ENCODE measurements at places on chromosomes 3 and 15.

DNA sequence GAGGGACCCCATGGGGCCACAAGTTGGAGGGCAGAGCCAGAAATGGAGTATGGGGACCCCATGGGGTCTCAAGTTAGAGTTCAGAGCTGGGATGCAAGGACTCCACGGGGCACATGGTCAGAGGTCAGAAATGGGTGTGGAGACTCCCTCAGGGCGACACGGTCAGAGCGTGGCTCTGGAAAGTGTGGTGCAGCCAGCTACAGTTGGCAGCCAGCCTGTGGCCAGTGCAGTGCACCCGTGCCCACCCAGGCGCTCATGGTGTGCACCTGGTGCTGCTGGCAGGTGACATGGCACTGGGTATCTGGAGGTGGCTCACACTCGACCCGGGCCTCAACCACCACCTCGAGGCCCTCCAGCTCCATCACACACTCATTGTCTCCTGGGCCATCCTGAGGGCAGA is 11.2 kb downstream of the PLXNB1 start:
- no peak for DNase-seq

DNA sequence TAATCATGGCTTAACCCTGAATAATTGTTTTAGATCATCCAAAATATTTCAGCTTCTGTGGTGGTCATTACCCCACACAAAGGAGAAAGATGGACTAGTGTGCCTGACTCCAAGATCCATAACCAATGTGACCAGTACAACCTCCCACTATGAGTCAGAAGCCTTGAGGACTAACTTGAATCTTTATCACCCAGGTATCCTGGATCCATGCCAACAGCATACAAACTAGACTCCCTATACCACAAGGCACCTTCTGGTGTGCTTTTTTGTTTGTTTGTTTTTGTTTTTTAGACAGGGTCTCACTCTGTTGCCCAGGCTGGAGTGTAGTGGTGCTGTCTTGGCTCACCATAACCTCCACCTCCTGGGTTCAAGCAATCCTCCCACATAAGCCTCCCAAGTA is 317.7 kb downstream of the VPS13C start:
- DNase-seq = no peak

DNA sequence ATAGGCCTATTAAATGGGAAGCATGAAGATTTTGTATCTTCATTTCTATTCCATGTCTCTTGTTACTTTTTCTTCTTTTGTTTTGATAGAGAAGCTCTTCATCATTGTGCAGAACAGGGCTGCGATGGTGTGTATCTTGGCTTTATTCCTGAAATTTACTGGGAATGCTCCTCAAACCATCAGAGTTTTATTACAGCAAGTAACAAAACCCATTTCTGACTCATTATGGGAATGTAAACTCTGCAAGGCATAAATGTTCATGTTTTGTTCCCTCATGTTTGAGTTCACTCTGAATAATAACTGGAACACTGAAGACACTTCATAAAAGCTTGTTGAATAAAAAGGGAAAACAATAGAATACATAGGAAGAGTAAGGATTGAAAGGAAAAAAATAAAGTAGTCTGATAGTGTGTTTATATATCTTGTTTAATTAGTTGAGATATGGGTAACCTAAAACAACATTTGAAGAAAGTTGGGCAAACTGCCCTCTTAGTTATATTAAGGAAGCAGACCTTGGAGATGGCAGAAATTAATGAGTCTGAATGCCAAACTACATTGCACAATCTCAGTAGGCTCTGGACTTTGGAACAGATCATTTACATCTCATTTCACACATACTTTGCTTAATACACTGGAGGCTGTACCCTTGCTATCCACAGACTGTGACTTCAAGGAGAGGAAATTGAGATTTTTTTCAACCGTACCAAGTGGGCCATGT is 521.5 kb downstream of the GRM7 start:
- DNase-seq = no peak

- DNase-seq = no peak
Measured at GRCh38 chr3:62929771-62930170, 54.6 kb upstream of the CADPS start.

DNA sequence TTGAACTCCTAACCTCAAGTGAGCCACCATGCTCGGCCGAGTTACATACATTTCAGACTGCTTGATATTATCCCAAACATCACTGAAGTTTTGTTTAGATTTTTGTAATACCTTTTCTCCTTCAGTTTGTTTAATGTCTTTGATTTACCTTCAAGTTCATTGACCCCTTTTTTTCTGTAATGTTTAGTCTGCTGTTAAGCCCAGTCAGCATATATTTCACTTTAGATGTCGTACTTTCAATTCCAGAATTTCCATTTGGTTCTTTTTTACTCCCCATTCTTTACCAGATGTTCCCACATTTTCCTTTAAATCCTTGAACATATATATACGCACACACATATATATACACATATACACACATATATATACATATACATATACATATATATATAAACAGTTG is 59.1 kb upstream of the CTDSPL2 start:
- no peak for DNase-seq

- DNase-seq = no peak
Measured at GRCh38 chr15:48300038-48300437, 31.2 kb upstream of the DUT start.

- no peak for DNase-seq
Measured at GRCh38 chr3:175295248-175296130, 436.4 kb downstream of the NAALADL2 start.

- DNase-seq = no peak
Measured at GRCh38 chr3:143716731-143717130, 131.5 kb downstream of the SLC9A9 start.

DNA sequence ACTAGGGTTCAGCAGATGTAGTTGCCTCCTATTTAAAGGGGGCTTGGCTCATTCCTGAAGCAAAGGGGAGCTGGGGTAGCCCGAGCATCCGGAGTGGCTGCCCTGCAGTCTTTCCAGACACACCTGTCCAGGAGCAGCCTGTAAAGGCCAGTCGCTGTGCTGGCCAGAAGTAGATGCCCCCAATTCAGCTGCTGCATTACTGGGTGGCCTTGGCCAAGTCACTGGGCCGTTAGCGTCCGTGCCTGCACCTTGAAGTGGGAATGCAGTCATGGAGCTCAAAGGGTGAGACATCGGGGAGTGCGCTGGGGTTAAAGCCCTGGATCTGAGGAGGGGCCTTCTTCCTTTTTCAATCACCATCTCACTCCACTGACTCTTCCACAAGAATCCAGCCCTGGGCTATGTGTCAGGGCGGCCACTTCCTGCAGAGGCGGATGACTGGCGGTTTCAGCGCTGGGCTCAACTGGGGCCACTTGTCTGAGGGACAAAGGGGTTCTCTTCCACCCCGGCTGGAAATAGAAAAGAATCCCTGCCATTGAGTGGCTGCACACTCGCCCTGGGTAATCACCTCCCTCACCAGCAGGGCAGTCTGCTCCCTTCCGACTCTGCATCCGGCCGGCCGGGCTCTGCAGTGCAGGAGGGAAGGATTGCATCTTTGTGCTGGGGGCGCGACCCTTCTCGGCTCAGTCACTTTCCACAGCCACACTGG is 11.8 kb downstream of the ALDH1A3 start:
- DNase-seq = no peak

DNA sequence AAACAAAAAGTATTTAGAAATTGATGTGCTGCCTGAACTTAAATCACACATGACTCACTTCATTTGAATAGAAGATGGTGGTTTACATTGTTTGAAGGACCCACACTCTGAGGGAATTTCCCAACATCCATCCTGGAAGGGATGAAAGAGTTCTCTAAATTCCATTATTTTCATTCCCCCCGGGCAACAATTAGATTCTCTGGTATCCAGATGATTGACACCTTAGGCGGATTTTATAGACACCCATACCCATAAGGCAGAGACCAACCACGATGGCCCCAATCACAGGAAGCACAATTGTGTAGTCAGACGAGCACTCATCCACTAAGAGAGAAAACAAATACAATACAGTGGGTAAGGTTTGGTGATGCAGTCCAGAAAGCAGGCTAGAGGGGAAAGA is 24.6 kb upstream of the MCCC1 start:
- no peak for DNase-seq

DNA sequence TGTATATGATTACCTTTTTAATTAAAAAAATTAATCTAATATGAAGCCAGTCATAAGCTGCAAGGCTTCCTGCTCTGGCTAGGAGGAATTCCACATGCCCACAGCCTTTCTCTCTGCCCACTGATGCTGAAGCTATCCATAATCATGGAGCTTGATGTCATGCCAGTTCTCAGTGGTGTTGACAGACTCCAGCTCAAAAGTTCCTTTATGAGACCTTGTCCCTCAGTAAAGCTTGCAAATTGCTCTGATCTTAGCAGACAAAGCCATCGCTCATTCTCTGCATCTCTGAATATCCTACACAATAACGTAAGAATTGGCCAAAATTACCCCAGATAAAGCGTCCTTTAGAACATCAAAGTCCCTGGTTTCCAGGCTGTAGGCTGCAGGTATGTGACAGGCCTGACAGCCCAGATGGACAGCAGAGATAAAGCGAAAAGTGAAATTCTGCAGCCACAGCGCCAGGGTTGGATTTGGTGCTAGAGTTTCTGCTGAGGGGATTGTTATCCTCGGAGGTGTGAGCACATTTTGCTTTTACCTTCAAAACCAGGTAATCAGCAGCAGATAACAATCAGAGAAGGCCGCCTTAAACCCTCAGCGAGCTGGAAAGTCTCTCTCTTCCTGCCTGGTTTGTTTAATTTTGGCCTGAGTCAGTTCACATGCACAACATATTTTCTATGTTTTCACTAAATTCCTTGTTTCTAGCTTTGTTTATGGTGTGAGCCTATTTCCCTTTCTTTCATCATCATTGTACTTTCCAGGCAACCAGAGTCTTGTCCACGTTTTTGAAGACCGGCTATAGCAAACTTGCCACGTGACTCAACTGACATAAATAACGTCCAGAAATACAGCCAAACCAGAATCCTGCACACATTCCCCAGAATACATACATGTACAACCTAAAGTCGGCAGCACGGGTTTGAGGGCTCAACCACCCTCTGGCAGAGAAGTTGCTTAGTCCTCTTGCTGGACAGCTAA is 36.6 kb upstream of the ALDH1A3 start:
- no peak for DNase-seq

DNA sequence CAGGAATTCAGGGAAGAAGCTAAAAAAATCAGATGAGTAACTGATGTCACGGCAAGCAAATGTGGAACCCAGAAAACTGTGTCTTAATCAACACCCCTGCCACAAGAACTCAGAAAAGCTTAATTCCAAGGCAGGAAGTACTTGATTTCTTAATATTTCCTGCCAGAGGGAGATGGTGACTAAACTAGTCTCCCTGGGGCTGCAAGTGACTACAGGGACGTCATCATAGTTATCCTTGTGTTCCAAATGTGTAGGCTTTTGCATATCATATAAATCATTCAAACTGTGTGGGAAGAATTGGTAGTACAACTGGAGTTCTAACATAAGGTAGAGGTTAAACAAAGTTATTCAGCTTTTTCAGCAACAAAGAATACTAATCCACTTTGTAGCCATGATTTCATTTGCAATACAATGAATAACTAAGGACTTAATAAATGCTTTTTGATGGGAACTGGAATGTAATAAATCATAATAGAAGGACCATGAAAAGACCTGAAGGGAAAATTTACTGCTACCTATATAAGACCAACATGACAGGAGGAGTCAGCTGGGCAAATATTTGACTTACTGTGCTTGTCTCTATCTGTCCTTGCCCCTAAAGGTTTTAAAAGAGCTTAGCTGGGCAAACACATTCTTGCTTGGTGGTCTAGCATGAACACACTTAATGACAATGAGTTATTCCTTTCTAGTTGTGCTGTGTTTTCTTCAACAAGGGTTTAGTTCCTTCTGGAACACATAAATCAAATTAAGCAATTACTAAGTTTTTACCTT is 76.0 kb upstream of the NECTIN3 start:
- DNase-seq = peak; percentile 39

GRCh38 chr3:76561494-76562236 is 478.2 kb upstream of the ROBO2 start:
- peak; percentile 30 for DNase-seq

DNA sequence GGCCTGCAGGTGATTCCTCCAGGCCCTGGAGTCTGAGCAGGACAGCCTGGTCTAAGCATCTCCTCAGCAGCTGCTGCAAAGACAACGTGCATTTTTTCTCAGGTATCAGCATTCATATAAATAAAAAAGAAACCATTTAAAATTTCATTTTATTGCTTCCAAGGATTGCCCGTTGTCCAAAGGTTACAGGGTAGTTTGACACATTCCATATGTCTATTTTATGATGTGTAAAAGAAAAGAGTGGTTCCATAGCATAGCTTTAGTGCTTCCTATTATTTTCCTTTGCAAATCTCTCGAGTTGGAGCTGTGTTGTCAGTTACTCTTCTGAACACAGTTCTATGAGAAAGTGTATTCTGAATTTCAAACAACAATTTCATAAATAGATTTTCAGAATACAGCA is 7.2 kb upstream of the DGKG start:
- DNase-seq = no peak

DNA sequence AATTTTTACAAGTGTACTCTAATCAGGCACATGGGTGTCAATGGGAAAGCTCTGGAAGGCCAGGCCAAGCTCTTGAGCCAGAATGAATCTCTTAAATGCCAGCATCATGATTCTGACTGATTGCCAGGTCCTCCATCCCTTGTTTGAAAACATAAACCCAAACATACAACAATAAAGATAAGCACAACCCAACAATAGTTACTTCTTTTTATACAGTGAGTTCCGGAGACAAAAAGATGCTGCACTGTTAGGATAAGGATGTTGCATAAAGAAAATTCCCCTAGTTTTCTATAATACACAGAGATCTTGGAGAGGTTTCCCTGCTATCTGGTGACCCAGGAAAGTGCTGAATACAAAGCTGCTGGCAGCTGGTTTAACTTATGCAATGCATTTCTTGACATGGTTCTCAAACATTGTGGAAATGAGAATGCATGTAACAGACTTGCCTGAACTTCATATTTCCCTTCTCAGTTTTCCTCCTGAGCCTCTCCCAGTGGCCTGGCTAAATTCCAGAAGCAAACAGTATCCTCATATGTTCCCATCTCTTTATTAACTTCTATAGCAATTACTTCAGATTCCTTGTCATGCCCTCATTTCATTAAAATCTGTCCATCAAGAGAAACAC is 180.1 kb upstream of the PRICKLE2 start:
- DNase-seq = no peak

DNA sequence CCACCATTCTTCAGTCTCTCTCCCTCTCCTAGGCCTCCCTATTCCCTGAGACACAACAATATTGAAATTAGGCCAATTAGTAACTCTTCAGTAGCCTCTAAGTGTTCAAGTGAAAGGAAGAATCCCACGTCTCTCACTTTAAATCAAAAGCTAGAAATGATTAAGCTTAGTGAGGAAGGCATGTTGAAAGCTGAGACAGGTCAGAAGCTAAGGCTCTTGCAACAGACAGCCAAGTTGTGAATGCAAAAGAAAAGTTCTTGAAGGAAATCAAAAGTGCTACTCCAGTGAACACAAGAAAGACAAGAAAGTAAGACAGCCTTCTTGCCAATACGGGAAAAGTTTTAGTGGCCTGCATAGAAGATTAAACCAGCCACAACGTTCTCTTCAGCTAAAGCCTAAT is 41.3 kb downstream of the PPM1L start:
- no peak for DNase-seq

GRCh38 chr3:169356284-169356955 is 307.1 kb downstream of the MECOM start:
- DNase-seq = no peak

- no peak for DNase-seq
Measured at GRCh38 chr3:125220183-125220582, 7.6 kb upstream of the SLC12A8 start.
